ENCODE measurements at places on chromosomes 11 and 22.

DNA sequence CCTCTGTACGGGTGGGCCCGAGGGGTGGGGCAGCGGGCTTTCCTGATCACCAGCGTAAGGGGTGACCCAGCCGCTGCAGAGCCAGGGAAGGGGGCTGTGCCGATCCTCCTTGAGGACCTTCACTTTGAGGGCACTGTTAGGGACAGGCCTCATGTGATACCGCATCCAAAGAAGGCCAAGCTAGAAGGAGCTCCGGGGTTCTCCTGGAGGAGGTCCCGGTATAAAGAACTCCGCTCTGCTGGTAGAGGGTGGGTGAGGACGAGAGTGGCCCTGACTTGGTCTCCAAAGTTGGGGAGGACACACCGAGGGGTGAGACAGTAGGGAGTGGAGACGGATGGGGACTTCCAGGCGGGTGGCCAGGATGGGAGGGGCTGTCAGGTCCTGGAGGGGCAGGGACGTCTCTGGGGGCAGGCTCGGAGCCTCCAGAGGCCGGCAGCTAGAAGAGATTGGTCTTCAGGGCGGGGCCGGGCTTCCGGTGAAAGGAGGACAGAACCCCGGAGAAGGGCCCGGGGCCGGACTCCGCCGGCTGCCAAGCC lies 4.6 kb downstream of the PHOX2A start:
- DNase-seq: peak; percentile 23

GRCh38 chr22:43094085-43094484 lies 4.9 kb upstream of the TTLL1 start:
- DNase-seq: peak; percentile 34

DNA sequence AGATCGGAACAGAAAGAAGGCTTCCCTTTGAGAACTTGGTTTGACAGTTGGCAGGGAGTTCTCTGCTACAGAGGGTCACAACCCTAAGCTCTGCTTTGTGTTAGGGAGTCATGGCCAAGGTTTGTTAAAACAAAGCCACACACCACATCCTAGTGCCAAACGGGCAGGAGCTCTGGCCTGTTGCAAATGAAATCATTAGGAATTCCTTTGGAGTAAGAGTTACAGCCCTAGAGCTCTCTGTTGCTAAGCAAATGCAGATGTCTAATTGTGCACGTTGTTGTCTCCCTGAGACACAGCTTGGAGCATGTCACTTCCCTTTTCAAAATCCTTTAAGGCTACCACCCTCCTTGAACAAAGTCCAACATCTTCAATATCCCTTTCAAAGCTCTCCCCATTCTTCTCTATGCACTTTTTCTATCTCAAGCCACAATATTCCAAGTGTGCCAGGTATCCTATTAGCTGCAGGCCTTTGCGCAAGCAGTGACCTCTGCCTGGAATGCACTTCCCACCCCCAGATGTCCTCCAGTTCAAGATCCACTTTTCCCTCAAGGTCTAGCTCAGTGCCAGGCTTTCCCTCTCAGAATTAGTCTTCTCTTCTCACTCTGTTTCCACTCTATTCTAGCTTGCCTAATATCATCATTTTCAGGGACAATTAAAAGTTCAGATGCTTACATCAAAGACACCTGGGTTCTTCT lies 253.7 kb upstream of the POU2AF2 start:
- DNase-seq: no peak

- DNase-seq: no peak
Observed at GRCh38 chr22:34067031-34067430, 146.8 kb upstream of the LARGE1 start.

GRCh38 chr11:93736129-93736528 lies 5.2 kb downstream of the TAF1D start:
- DNase-seq: no peak

GRCh38 chr22:48505891-48506290 lies 1321.8 kb downstream of the BRD1 start:
- no peak for DNase-seq

GRCh38 chr11:57787920-57788702 lies 26.5 kb downstream of the CTNND1 start:
- DNase-seq: no peak

DNA sequence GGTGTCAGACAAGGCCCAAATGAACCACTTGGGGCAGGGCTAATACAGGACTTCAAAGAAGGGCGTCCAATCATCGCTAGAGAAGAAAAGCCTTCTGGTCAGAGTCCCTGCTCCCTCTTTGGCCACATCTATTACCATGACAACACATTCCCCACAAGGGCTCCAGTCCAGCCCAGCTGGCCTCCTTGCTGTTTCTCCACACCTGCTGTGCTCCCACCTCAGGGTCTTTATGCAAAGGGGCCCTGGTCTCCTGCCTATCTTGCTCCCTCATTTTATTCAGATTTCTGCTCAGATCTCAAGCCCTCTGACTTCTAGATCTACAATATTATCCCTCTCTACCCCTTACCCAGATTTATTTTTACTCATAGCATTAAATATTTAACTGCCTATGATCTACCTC lies 58.0 kb upstream of the KIRREL3 start:
- DNase-seq: no peak

GRCh38 chr11:72753341-72754148 lies 1.3 kb upstream of the ARAP1 start:
- DNase-seq: no peak

- no peak for DNase-seq
Observed at GRCh38 chr11:92453055-92453454, 228.4 kb downstream of the FAT3 start.

DNA sequence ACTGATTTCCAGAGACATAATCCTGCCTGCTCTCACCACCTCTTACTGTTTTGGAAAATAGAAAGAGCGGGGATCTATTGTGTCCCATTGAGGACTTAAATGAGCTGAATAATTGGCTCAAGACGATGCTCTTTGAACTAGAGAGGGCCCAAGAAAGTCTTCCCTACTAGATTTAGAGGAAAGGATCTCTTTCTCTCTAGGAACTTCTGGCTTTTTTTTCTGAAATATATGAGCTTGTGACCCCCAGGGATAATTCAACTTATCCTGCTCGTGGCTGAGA lies 461.4 kb upstream of the KIRREL3 start:
- no peak for DNase-seq

All from LoVo (cell line).